ENCODE measurements at places on chromosomes 12 and 14.

- DNase-seq = no peak
These were observed 115.2 kb upstream of the BCAT1 start for GRCh38 chr12:25063873-25064628.

DNA sequence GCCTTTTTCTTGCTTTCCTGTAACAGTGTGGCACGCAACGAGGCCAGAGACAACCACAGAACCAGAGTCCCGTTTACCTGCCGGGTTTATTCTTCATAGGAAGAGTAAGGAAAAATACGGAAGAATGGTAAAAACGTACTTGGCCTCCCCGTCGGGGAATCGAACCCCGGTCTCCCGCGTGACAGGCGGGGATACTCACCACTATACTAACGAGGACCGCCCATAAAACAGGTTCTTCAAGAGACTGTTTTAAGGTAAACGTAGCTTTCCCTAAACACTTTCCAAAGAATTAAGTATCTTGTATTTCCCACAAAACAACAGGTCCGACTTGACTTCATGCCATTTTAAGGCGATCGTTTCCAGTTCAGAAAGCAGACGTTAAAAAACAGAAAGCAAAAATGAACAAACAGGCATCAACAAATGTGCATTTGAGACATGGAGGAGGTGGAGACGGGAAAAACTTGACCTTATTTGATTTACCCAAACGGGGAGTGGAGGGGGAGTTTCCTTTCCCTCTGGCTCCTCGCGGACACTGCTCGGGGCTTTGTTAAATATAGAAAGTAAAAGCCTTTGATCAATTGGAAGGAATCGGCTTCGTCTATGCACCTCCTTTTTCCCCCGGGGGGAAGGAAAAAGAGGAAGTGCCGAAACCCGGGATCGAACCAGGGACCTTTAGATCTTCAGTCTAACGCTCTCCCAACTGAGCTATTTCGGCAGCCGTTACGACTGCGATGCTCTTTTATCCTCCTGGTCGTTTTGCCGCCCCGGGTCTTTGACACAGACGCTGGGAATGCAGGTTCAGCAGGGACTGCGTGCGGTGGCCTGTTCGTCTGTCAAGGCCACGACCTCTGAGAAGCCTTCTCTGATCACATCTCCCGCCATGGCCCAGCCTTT, 13.0 kb upstream of the UBC start:
- DNase-seq = peak; percentile 91

- peak; percentile 68 for DNase-seq
These were observed 116.5 kb downstream of the GPHN start for GRCh38 chr14:66624336-66624937.

DNA sequence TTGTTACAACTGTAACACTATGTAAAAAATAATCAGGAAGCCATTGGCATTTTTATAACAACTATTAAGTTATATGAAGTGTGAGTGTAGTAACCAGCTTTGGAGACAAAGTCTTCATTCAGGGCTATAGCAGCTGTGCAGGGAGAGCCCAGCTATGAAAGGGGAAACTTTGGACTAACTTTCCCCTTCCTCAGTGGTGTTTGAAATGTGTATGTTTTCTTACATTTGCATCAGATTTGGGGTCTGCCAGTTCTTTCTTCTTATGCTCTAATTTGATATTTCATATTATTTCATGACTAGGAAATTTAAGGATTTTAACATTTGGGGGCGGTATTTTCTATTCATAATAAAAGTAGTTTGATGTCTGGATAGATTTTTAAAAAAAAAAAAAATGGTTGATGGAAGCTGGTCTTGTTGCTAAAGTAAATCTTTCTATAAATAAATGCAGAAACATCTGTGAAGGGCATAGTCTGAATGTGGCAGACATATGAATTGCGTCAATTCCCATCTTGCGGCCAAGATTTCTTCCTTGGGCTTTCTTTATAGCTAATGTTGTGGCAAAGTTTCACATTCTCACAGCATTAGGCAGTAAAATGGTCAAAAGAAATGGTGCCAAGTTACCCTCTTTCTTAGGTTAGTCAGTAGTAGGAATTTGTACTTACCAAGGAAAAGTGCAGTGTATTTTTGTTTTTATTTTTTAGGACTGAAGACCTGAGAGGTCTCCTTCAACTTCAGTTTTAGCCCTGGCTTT, 35.6 kb downstream of the RASSF8 start:
- no peak for DNase-seq

GRCh38 chr12:29110506-29111442, 38.3 kb upstream of the FAR2 start:
- DNase-seq = no peak

- DNase-seq = no peak
These were observed 392.0 kb downstream of the RPL10L start for GRCh38 chr14:46259536-46259935.

DNA sequence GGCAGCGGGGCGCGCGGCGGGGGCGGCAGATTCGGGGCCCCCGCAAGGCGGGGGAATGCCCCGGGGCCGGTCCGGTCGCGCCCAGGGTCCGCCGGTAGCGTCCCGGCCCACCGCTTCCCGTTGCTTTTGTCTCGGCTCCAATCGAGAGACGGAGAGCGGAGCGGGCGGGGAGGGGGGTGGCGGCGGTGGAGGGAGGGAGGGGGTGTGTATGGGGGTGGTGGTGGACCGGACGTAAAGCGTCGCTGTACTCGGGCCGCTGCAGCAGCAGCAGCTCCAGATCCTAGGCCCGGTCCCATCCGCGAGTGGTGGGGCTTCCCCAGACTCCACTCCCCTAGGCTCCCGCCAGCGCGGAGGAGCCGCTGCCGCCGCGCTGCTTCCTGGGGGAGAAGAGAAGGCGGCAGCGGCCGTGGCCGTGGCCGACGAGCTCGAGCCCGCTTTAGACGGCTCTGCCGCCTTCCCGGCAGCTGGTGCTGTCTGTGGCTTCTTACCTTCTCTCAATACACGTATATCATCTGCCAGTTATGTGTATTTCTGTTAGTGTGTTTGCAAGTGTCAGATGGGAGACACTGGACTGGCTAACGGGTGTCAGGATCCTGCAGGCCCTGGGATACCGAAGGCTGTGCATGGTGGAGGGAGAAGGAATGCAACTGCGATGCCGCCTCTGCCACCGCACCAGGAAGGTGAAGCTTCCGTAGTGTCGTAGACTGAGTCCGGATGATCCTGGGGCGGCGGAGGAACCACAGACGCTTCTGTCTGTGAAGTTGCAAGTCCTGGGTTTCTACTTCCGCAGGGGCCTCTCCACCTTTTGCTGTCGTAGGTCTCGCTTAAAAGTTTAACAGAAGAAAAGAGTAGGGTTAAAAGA, 508 bp downstream of the CNOT2 start:
- peak; percentile 86 for DNase-seq

- no peak for DNase-seq
These were observed 8.7 kb downstream of the DNAI7 start for GRCh38 chr12:25186038-25186787.

GRCh38 chr12:59294221-59294620, 301.6 kb upstream of the SLC16A7 start:
- DNase-seq = no peak

GRCh38 chr12:42283739-42284138, 42.2 kb downstream of the ZCRB1 start:
- DNase-seq = no peak

GRCh38 chr12:110670161-110670701, 18.7 kb downstream of the HVCN1 start:
- no peak for DNase-seq

GRCh38 chr12:52524898-52525591, 4.9 kb upstream of the KRT5 start:
- no peak for DNase-seq

GRCh38 chr14:93103392-93104080, 12.2 kb downstream of the ITPK1 start:
- no peak for DNase-seq

GRCh38 chr12:104974626-104975290, 11.4 kb upstream of the NOPCHAP1 start:
- peak; percentile 45 for DNase-seq

GRCh38 chr12:110235383-110235782, 45.7 kb upstream of the ATP2A2 start:
- DNase-seq = no peak

DNA sequence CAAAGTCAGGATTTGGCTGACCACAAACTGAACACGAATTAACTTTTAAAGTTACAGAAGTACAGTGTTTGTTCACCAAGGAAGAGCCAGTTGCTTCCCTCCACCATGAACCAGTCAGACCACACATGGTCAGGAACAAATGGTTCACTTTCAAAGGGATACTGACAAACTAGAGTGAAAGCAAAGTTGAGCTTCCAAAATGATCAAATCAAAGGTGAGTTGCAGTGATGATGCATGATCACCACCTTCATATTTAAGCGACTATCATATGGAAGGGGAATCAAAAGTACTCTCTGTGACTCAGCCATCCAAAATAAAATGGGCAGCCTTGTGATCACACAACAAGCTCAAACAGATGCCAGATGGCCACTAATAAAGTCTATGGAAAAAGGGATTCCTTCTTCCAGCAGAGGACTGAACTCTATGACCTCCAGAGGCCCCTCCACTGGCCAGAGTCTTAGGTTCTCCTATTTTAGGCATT, 13.1 kb downstream of the NT5DC3 start:
- no peak for DNase-seq

GRCh38 chr12:71045781-71046180, 112.0 kb downstream of the TSPAN8 start:
- DNase-seq = no peak

GRCh38 chr12:70747445-70748260, 110.4 kb upstream of the PTPRB start:
- DNase-seq = no peak

DNA sequence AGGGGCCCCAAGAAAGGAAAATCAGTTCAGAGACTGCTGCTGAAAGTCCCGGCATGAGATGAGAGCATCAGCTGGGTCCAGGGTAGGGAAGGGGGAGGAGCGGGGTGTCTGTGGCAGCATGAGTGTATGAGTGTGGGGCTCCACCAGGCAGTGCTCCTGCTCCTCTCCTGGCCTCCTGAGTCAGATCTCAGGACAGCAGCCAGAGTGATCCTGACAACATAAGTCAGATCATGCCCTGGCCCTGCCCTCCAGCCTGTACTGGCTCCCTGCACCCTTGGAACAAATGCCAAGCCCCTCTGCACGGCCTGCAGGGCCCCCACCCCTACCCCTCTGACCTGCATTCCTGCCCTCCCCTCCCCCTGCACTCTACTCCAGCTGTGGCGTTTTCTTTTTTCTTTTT, 24.2 kb upstream of the LRP1-AS start:
- no peak for DNase-seq

DNA sequence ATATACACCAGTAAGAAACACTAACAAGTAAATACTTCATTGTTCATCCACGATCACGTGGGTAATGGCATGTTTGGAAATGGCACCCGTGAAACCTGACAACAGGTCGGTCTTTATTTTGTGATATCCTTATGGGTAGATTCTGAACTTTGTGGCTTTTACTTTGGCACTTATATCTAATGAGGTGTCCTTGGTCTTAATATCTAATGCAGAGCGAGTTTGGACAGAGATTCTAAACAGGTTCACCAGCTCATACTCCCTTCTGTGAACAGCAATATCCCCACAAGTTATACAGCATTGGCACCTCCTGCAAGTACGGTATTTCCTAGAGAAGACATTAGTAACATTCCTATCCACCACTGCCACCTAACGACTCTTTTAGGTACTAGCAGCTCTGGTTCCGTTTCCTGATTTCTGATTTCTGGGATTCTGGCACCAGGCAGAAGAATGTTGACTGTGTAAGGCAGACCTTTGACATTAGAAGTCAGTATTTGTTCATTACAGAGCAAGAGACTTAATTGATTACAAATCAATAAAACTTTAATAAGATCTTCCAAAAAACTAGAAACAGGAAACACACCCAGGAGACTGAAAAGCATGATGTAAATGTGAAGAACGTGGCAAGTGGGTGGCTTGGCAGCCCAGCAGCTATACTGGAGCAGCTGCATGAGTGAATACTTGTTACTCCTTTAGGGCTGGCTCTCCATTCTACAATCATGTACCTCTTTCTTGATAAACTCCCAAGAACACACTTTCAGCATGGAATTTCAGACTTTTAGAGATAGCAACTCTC, 2.5 kb downstream of the ANG start:
- peak; percentile 89 for DNase-seq

GRCh38 chr14:100488057-100488456, 99.2 kb downstream of the BEGAIN start:
- DNase-seq = no peak

GRCh38 chr12:13194401-13195110, 2.0 kb upstream of the EMP1 start:
- DNase-seq = no peak

GRCh38 chr12:52921488-52922165, 16.8 kb upstream of the KRT8 start:
- DNase-seq = no peak

GRCh38 chr12:5166976-5167375, 123.3 kb downstream of the KCNA5 start:
- DNase-seq = no peak

DNA sequence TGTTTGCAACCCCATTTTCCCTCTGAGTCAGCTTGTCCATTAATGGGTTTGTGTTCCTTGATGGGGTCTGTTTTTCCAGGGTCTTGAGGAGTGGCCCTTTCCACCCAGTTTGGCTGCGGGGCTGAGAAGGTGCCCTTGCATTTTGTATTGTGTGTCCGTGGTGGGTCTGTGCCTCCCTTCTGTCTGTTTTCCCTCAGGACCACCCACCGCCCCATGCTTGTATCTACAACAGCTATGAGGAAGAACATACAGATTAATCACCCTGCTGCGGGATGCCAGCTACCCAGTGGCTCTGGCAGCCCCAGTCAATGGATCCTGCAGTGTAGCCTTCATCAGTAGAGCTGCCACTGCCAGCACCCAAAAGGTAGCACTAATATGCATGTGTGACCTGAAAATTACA, 235.7 kb downstream of the CACNA1C start:
- no peak for DNase-seq

GRCh38 chr12:7100239-7100638, 8.0 kb upstream of the C1R start:
- DNase-seq = no peak

- no peak for DNase-seq
These were observed 166.4 kb upstream of the LMNTD1 start for GRCh38 chr12:25719505-25719904.

GRCh38 chr12:57815177-57816000, 3.1 kb downstream of the AVIL start:
- no peak for DNase-seq

DNA sequence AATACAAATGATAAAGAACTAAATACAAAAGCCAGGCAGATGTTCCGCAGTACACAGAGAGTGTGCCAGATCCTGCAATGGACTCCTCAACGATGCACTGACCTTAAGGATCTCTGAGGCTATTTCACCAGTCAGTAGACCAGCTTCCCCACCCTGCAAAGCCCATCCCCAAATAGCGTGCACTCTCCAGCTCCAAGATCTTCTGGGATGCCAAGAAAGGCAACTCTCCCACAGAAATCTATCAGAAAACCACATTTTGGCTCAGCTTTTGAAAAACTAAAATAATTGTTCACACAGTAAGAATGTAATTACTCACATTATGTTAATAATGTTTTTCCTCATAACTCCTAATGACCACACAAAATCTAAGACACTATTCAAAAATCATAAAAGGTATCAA, 90.4 kb downstream of the PPP2R5E start:
- DNase-seq = no peak

DNA sequence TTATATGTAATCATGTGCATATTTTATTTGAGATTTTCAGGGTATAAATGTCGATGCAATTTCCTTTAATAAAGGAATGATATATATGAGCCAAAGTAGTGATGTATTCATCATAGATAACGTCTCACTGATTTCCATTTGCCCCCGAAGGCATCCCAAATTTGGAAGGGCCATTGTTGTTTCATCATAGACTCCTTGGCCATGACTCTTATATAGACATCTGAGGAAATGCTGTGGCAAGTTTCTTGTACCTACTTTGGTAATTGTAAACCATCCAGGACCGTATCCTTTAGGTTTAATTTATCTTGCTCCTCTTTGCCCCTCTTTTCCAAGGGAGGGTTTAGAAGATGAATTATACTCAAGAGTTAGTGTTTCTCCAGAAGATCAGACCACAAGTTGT, 84.7 kb downstream of the SAMD4A start:
- peak; percentile 11 for DNase-seq
